ENCODE measurements at places on chromosomes 1 and 21.

DNA sequence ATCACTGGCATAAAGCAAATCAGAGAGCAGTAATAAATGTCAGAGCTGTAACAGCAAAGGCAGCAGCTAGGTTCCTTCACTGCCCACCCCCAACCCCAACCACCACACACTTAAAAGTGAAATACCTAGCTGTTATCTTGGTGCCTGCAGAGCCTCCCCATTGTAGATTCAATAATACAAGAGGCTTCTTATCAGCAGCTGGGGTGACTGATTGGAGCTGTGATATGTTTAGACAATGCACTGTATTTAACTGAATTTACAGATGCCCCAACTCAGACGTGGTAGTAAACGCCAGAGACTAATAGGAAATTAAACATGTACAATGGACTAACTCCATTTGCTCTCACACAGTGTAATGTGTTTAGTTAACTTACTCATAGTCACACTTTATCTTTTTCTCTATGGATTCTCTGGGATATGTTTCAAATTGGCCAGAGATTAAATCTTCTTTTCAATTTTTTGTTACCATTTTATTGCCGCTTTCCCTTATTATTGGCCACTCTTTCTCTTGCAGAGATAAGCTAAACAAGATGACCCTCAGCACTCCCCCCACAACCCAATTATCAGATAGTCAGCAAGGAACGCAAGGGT lies 117.1 kb downstream of the ESRRG start:
- no peaks in the 10 kb centered on the region for H3K36me3 ChIP-seq
- no peaks in the 10 kb centered on the region for H3K27me3 ChIP-seq
- no peak for DNase-seq
- no peak overlapping the region for H3K27ac ChIP-seq
- peaks cover 5% of the 10 kb centered on the region for H3K4me1 ChIP-seq
- no peak overlapping the region for H3K4me3 ChIP-seq

DNA sequence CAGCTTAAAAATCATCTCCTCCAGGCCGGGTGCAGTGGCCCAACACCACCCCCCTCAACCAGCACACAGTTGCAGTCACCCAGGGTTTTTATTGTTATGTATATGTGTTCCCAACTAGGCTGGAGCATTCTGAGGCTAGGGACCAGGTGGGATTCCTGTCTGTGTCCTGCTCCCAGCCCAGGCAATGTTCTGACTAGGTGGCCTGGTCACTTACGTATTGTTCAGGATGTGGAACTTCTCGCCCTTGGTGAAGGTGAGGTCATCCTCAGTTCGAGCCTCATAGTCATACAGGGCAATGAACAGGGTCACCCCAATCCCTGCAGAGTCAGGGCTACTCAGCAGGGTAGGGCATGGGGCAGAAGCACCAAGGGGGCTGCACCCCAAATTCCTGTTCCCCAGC lies 12.2 kb downstream of the FGR start:
- H3K4me3 ChIP-seq: no peak overlapping the region
- H3K27ac ChIP-seq: no peak overlapping the region
- H3K27me3 ChIP-seq: no peaks in the 10 kb centered on the region
- no peaks in the 10 kb centered on the region for H3K36me3 ChIP-seq
- DNase-seq: no peak

- DNase-seq: no peak
- no peak overlapping the region for H3K27ac ChIP-seq
- no peak overlapping the region for H3K4me3 ChIP-seq
- no peaks in the 10 kb centered on the region for H3K4me1 ChIP-seq
- H3K36me3 ChIP-seq: no peaks in the 10 kb centered on the region
- H3K27me3 ChIP-seq: peaks cover 7% of the 10 kb centered on the region
Observed at GRCh38 chr1:21491488-21492355, 17.5 kb upstream of the ALPL start.

DNA sequence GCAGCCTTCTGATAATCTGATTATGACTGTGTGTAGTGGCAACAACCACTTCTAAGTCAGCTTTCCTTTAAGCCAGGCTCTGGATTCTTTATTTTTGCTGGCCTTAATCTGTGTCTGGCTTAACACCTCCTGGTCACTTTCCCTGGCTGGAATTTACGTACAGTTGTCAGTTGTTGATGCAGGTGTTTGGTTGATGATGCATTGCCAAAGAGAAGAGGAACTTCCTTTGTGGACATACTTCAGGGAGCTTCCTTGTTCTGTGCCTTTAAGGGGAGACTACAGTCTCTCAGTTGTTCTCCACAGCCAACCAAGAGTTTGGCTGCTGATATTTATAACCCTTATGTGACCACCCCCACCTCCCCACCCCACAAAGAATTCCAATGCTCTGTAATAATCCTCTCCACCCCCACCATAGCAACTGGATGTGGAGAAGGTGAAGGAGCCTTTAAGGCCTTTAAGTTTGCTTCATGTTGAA lies 96.0 kb upstream of the BMP8A start:
- no peak overlapping the region for H3K4me3 ChIP-seq
- H3K4me1 ChIP-seq: peaks cover 62% of the 10 kb centered on the region
- no peak for DNase-seq
- peaks cover 2% of the 10 kb centered on the region for H3K36me3 ChIP-seq

DNA sequence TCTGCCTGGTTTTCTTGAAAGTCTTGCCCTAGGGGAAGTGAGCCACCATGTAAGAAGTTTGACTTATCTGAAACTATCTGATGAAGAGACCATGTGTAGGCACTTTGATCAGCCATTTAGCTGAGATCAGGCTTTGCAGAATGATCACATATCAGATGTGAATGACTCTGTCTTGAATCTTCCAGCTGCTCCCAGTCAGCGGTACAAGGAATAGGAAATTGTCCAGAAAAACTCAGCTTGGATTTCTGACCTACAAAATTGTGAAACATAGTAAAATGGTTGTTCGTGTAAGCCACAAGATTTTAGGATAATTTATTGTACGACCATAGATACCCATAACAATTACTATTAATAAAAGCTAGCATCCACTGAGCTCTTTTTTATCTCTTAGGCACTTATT lies 41.9 kb upstream of the NTNG1 start:
- no peaks in the 10 kb centered on the region for H3K27me3 ChIP-seq
- DNase-seq: no peak
- no peaks in the 10 kb centered on the region for H3K4me1 ChIP-seq
- no peak overlapping the region for H3K4me3 ChIP-seq

DNA sequence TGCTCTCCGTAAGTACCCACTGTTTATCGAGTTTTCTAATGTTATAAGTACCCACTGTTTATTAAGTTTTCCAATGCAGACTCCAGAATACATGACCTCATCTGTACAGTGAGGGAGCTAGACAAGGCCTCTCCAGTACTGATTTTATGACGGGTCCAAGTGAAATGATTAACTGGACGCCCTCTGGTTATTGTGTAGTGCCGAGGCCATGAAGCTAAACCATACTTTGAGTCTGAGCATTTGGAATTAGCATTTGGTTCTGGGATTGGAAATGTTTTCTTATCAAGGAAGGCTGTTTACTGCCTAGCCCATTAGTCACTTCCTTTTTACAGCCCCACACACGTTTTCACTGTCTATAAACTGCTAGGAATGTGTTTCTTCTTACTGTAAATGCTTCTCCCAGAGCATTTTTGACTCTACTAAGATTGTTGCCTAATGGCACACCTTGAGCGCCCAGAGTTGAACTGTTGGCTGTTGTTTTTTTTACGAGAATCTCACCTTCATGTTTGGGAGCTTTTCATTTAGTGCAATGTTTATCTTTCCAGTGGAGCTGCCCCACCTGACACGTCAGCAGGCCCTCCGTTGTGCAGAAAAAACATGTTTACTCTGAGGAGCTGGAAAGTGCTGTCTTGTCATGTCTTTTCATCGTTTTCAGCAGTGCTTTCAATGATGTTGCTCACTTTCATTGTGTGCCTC lies 26.9 kb downstream of the SPATA46 start:
- H3K27me3 ChIP-seq: no peaks in the 10 kb centered on the region
- no peak for DNase-seq
- H3K4me3 ChIP-seq: no peak overlapping the region
- no peak overlapping the region for H3K27ac ChIP-seq

DNA sequence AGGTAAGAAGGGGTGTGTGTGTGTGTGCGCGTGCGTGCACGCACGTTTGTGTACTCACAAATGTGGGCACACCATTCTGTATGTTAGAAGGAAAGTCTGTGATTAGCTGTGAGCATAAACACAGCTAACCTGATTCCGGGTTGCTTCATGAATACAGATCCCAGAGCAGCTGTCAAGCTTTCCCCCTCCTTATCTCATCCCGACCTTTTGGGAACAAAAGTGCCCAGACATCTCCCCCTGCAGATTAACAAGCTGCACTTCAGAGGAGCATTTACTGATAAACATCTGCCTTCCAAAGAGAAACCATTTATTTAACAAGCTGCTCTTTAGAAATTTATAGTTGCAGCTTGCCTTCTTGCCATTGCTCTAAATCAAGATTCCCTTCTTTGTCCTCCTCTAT lies 97.0 kb downstream of the MT1HL1 start:
- H3K27ac ChIP-seq: no peak overlapping the region
- H3K27me3 ChIP-seq: no peaks in the 10 kb centered on the region
- H3K36me3 ChIP-seq: peaks cover 3% of the 10 kb centered on the region
- no peak for DNase-seq
- no peak overlapping the region for H3K4me3 ChIP-seq

DNA sequence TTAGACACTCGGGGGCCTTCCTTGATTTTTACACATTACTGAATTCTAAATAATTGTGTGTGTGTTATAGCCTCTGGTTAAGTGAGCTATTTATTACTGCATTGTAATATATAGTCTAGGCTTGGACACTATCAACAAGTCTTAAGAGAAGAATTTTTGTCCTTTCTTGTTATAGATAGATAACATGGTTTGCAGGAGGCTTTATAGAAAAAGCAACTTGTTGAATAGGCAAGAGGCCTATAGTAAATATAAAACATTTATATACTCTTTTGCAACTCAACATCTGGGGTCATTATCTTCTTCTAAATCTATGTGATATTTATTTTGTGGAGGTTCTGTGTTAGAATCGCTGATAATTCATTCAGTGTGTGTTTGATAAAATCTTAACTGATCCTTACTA lies 293.8 kb downstream of the NFIA start:
- no peaks in the 10 kb centered on the region for H3K4me1 ChIP-seq
- H3K4me3 ChIP-seq: no peak overlapping the region
- DNase-seq: no peak

GRCh38 chr1:199858856-199859255 lies 168.7 kb upstream of the NR5A2 start:
- DNase-seq: no peak
- H3K36me3 ChIP-seq: no peaks in the 10 kb centered on the region
- H3K27ac ChIP-seq: peak overlapping the region; percentile 14
- H3K27me3 ChIP-seq: no peaks in the 10 kb centered on the region

- no peaks in the 10 kb centered on the region for H3K36me3 ChIP-seq
- DNase-seq: no peak
- no peak overlapping the region for H3K4me3 ChIP-seq
- H3K27ac ChIP-seq: no peak overlapping the region
- no peaks in the 10 kb centered on the region for H3K27me3 ChIP-seq
Observed at GRCh38 chr1:75548721-75549480, 62.0 kb downstream of the SLC44A5 start.

DNA sequence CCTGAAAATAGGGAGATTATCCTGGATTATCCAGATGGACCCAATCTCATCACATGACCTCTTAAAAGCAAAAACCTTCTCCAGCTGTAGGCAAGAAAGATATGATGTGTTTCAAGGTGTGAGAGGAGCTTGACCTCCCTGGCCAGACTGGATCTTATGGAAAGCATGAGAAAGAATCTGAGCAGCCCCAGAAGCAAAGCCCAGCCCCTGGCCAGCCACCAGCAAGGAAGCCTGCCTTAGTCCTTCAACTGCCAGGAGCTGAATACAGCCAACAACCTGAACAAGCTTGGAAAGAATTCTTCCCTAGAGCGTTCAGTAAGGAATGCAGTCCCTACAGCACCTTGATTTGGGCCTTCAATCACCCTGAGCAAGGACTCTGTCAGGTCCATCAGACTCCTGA lies 375.0 kb upstream of the CHRM3 start:
- H3K4me1 ChIP-seq: no peaks in the 10 kb centered on the region
- no peaks in the 10 kb centered on the region for H3K36me3 ChIP-seq
- no peak overlapping the region for H3K4me3 ChIP-seq

- H3K27ac ChIP-seq: no peak overlapping the region
- no peaks in the 10 kb centered on the region for H3K36me3 ChIP-seq
- H3K4me1 ChIP-seq: peaks cover 6% of the 10 kb centered on the region
- no peak for DNase-seq
- H3K4me3 ChIP-seq: no peak overlapping the region
Observed at GRCh38 chr1:156608981-156609380, 7.7 kb upstream of the GPATCH4 start.

- no peaks in the 10 kb centered on the region for H3K36me3 ChIP-seq
- H3K4me3 ChIP-seq: no peak overlapping the region
- no peaks in the 10 kb centered on the region for H3K27me3 ChIP-seq
- H3K27ac ChIP-seq: no peak overlapping the region
Observed at GRCh38 chr1:245283001-245283400, 128.2 kb downstream of the KIF26B start.

DNA sequence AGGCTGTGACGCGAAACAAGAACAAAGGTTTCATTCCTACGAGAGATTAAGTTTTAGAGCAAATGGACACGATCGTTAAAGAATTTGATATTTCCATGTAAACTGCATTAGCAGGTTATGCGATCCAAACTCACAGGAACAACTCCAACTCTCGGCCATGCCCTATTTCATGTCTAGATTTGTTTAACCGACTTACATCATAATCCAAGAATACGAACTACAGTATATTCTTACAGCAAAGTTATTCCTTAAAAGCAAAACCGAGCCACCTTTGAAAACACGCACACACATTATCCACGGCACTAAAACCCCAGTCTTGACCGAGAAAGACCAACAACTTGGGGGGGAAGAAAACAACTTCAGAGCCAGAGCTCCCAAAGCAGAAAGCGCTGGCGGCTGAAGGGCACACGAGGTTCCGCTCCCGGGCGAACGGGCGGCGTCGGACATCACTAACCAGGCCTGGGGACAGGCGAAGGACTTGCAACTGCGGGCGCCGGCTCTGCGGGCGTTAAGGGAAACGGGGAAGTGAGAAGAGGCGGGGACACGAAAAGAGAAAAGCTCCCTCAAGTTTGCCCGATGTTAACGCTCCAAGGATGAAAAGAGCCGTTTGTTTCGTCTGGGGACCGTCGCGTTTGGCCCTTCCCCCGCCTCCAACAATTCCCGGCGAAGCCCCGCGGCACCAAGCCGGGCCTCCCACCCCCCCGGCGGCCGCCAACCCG lies 690 bp downstream of the B3GALNT2 start:
- H3K36me3 ChIP-seq: no peaks in the 10 kb centered on the region
- H3K27ac ChIP-seq: peak overlapping the region; percentile 98
- peaks cover 20% of the 10 kb centered on the region for H3K4me1 ChIP-seq

Data from suprapubic skin (tissue), 4 donors.